ENCODE measurements at places on chromosomes 4 and X.
A peak's percentile ranks its signal among the peaks of the same experiment; 100 is the strongest.

DNA sequence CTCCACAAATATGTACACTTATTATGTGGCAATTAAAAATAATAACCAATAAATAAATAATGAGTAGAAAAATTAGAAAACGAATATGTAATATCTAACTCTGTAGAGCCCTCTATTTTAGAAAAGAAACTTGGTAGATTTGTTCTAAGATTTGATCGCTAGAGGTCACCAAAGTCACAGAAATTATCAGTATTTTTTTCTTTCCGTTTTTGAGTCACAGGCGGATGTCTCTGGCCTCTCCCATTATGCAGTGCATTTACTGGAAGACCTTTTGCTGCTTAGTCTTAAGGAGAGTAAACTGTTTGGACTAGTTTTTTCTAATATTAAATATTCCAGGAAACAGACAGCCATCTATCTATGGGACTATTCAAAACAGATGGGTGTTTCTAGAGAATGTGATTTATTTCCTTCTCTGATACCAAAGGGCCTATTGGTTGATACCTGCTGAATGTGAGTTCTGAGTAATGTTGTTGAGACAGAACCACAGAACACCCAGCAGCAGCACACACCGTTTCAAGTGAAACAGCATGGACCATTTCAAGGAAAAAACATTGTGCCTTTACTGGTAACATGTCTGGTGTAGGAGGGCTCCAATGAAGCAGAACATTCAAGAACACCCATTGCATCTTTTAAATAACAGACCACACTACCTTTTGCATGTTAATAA lies 34.0 kb upstream of the GYPA start:
- DNase-seq: peak; percentile 32

- no peak for DNase-seq
These were observed 59.8 kb downstream of the PTCHD1 start for GRCh38 chrX:23394421-23394820.

DNA sequence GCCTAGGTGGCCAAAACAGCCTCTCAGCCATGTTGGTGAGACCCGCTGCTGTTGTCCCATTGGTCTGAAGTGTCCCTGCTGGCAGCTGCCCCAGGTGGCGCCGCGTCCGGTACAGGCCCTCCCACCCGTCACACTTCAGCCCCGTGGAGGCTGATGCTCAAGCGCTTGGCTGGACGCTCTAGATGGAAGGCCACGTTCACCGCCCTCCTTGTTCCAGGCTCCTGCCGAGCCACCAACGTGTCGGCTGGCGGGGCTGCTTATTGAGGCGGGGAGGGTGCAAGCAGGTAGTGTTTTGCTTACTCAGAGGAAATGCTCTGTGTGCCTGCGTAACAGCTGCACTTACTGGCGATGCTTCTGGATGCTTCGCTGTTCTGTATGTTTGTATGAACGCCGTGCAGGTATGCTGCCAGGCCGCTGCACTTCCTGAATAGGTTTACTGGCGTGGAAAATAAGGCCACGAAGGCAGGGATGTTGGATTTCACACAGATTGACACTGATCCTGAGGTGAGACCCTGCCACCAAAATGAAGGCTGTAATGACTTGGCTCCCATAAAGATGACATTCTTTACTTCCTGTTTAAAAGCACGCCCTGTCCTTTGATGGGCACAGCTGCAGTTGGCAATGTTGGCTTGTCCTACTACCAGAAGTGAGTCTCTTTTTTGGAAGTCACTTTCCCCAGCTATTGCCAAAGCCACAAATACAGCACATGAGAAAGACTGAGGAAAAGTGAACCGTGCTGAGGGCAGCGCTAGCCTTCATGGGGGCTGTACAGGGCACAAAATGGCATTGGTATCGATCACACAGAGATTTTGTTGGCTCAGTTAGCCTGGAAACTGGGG lies 21.0 kb upstream of the CLCN4 start:
- no peak for DNase-seq

DNA sequence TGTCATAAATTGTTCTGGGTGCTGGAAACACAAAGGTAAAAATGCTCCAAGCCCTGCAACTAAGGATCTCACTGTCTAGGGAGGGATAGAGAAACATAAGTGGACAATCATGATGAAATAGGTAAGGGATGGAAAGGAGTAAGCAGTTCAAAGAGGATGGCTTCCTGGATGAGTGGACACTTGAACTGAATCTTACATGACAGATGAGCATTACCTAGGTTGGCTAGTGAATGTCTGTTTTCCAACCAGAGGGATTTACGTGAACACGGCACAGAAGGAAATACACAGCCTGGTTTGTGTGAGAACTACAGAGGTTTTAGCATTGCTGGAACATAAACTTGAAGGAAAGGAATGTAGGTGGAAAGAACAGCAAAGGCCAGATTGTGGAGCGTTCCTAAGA lies 150.2 kb upstream of the GALNT7 start:
- DNase-seq: no peak

DNA sequence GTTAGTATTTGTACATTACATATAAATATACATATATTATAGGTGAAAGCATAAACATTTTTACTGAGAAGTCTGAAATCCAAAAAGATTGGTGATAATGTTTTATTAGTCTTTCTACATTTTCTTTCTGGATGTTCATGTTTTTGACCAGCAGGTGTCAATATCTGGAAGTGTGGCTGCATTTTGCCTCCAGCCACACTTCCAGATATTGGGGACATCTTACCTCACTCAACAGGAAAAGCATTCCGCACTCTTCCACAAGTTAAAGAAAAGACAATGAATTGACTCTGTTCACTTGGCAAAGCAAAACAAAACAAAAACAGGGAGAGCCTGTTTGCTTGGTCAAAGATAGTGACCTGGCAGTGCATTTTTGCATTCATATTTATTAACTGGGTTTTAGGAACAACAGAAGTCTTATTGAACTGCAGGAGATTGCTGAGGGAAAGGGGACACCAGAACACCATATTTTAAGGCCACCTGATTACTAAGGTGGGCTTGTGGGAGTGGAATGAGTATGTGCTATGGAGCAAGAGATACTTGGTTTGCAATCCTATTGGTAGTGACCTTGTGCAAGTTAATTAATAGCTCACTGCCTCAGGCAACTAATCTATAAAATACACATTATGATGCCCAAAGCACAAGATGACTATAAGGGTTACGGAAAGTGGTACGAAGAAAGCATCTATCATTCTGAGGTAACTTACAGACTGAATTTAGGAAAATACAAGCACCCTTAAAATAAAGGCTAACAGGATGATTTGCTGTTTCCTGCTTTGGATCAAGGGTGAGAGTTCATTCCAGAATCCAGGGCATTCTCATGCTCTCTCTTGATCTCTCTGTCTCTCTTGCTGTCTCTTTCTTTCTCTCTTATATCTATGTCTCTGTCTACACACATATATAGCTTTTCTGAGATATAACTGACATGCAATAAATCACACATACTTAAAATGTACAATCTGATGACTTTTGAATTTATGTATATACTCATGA lies 389.9 kb upstream of the EMCN start:
- no peak for DNase-seq
